CD4-positive, alpha-beta T cell treated with Interleukin-4 for 4 hours (primary cell): ENCODE measurements at places on chromosomes 16 and 17.

DNA sequence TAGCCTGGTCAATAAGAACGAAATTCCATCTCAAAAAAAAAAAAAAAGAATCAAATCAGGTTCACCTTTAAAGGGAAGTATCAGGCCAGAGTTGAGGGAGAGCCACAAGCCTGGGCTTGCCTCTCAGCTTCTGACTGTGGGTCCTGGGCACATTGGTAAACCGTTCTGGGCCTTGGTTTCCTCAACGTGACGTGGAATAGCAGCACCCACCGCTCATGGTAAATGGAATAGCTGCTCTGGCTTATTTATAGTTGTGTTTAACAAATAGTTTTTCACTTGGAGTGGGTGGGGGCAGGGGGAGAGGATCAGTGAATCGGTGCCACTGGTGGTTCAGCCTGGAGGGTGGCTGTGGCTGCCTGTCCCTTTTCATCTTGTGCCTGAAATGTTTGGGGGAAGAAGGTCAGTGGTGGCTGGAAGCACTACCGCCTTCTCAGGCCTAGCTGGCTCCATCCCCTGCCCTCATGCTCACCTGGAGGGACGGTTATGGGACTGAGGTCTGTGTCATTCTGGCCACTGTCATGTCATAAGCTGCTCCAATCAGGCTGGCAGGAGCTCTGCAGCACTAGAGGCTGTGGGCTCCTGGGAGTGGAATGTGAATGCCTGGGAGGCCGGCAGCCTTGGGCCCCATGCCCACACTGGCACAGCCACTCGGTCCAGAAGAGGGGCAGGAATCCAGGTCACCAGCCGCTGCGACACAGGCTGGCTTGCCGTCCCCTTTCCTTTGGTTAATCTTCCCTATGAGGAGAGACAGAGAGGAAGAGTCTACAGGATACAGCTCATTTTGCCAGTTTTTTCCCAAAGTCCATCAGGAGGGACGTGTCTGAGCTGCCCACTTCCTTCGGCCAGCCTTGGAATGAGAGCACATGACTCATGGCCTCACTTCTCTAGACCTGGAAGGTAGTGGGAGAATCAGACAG is 27.0 kb downstream of the CCR7 start:
- DNase-seq: no peak

DNA sequence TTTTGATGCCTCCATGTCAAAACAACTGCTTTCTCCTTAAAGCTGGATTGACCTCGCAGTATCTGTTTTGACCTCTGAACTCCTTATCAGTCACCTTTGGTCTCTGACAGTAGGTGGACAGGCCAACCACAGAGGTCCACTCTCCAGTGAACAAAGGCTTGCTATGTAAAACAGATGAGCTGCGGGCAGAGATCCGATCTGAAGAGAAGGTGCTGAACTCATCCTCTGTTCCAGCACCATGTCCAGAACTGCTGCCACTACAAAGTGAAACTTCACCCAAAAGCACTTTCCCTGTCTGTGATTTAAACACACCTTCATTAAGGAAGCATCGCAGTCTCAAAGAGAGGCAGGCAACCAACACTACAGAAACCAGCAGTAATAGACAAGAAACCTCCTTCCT is 117.3 kb upstream of the CORO6 start:
- DNase-seq: no peak

GRCh38 chr16:55842369-55843104 is 9.6 kb upstream of the CES1 start:
- peak; percentile 55 for DNase-seq

GRCh38 chr17:66488864-66489263 is 186.5 kb downstream of the PRKCA start:
- no peak for DNase-seq

- no peak for DNase-seq
Measured at GRCh38 chr16:31371619-31372484, 16.9 kb downstream of the ITGAX start.

DNA sequence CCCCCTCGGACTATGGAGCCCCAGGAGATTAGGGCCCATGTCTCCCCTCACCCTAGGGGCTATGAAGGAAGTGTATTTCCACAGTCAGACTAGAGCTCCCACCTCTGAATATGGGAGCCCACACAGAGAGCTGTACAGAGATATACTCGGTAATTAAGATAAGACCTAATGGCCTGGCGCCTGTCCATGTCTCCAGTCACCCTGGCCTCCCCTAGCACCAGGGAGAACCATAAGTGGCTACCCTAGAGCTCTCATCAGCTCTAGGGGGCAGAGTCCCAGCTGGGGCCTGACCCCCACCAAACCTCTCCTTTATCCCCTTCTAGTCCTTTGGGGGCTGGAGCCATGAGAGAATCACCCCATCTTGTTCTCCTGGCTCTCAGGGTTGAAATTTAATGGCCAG is 2.4 kb downstream of the TMEM101 start:
- DNase-seq: no peak

DNA sequence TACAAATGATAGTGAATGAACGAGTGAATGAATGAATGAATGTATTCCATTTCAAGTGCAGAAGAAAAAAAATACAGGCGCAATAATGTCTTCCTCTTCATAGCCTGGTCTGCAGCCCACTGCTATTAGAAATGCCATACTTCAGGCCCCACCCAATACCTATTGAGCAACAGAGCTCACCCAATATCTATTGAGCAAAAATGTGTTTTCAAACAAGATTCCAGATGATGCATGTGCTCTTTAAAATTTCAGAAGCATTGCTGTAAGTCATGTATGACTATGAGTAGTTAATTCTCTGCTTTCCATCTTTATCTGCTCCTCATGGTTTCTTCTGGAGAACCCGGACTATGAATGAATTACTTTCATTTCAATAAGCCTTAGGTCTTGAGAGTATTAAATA is 308.2 kb downstream of the XYLT1 start:
- no peak for DNase-seq

- DNase-seq: no peak
Measured at GRCh38 chr16:74718741-74719610, 18.3 kb upstream of the MLKL start.

DNA sequence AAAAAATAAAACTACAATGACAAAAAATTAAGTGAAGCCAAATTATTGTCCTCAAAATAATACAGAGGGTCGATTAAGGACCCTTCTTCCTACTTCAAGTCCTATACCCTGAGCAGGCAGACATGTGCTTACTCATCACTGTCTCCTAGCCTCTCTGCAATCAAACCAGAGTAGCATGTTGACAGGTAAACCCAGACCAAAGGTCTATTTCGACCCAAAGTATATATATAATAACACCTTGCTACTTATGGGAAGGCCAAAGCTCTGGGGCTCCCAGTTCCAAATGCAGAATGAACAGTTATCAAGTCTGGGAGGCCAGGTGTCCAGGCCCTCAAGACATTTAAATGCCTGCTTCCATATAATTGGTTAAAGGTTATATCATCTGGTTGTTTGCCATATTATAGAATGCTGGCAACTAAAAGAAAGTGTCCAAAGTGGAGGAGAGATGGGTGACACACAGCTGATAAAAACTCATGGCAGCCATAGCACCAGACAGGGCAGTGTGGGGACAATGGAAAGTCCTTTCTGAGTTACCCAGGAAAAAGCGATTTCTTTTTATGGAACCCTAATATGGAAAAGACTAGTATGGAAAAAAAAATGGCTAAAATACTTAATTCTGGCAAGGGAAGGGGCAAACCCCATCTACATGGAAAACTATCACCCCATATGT is 53.6 kb downstream of the N4BP1 start:
- no peak for DNase-seq

GRCh38 chr17:51029568-51030463 is 90.9 kb downstream of the SPAG9 start:
- DNase-seq: peak; percentile 59

DNA sequence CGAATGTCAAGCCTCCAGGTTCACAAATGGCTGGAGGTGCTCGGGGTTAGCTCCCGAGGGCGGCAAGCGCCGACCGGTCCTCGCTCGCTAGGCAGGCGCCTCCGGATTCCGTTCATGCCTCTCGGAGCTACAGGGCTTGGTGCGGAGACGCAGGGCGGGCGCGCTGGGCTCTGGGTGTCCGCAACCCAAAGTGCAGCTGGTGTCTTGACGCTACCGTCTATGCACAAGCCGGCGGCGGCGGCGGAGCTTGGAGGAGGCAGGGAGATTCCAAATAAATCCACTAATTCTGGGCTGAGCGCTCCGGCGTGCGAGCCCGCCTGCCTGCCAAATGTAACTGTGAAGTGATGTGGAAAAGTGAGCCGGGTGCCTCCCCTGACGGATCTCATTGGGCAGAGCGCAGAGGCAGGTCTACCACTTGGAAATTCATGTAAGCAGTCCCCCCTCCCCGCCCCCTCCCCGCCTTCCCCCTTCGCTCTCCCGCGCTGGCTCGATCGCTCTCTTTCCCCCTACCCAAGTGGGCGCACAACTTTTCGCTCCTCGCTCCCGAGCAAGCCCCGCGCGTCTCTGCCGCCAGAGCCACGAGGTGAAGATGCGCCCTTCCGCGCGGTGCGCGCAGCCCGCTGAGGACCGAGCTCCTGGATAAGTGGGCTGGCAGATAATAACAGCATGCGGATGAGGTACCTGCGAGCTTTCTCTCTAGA is at the start of gene CDH8:
TSS of gene CDH8 (minus strand) at position 338 of the 701 bp plus-strand sequence. CDS start 15,035 bp downstream, outside the sequence.
- no peak for DNase-seq

- no peak for DNase-seq
Measured at GRCh38 chr16:64138006-64138405, 983.9 kb downstream of the CDH11 start.

DNA sequence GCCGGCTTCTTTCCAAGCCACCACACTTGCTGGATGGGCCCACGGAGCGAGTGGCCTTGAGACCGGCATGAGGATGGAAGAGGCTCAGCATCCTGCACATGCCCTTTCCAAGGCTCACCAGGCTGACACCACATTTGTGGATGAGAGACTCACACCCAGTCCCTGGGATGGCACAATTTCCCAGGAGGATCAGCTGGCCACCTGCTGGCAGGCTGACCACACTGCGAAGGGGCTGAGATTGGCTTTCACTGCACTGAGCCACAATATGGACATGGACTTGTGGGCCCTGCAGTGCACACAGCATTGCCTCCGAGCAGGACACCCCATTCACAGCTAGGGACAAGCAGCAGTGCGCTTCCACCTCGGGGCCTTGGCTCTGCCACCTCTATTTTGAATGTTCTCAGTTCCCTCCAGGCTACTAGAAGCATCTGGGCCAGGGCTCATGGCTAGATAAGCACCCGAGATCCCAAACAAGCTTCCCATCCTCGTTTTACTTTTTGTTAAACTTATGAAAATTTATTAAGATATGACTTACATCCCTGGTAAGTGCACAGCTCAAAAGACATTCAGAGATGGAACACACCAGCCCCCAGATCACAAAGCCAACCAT is 25.3 kb upstream of the KSR1 start:
- no peak for DNase-seq

- no peak for DNase-seq
Measured at GRCh38 chr16:10308305-10309193, 77.3 kb upstream of the ATF7IP2 start.

DNA sequence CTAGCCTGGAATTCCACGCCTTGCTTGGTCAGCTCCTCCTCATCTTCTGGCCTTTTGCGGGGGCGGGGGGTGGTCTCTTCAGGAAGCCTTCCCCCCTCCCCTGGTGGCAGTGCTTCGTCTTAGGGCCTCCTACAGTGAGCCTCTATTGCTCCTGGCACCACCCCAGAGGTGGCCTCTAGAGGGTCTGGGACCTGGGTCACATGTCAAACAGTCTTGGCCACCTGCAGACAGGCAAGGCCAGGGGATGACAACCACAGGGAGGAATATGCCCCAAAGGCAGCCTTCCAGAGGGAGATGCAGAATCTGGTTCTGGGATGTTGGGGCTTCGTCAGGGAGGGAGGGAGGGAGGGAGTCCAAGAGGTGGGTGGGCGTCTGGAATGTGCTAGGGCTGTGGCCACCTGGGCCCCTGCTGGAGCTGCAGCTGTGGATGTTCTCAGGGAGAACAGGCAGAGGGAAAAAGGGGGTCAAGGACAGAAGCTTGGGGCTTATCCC is 50.6 kb downstream of the SMPD3 start:
- DNase-seq: no peak

GRCh38 chr17:78269955-78270381 is 38.5 kb downstream of the TMEM235 start:
- DNase-seq: no peak

- DNase-seq: no peak
Measured at GRCh38 chr17:60455378-60455777, 33.1 kb downstream of the CHCT1 start.

- DNase-seq: no peak
Measured at GRCh38 chr17:47727704-47728036, 5.4 kb upstream of the TBX21 start.

GRCh38 chr17:31740611-31741082 is 118.4 kb downstream of the COPRS start:
- DNase-seq: no peak

DNA sequence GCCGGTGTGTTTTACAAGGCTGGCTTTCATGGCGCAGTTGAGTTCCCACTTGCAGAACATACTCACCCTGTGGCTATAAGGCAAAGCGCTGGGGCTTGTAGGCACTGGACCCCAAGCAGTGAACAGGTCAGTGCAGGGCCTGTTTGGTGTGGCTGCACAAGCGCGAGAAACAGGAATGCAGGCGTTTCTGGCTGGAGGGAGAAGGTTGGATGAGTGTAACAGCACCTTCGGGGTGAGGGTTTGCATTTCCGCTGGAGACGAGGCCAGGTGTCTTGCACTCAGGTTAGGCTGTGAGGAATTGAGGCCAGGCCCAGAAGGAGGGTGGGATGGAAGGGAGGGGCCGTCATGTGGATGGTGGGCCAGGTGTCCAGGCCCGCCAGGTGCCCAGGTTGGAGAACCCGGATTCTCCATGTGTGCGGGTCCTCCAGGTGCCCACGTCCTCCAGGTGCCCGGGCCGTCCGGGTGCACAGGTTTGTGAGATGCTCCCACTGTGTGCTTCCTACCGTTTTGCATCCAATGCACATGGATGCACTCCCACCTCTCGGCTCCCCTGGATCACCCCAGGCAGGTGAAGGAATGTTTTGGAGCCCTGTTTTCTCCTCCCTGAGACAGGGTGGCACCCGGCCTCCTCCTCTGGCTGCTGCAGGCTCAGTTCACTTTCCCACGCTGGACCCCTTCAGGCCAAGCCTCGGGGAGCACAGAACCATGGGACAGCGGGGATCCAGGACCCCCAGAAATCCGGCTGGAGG is 46.0 kb downstream of the SLC7A5 start:
- no peak for DNase-seq

- DNase-seq: no peak
Measured at GRCh38 chr17:77316191-77316641, 175.4 kb downstream of the SEC14L1 start.

- DNase-seq: no peak
Measured at GRCh38 chr16:74832228-74832627, 57.6 kb upstream of the FA2H start.

GRCh38 chr16:17493012-17493411 is 22.3 kb upstream of the XYLT1 start:
- DNase-seq: no peak

- DNase-seq: no peak
Measured at GRCh38 chr17:69723741-69724140, 309.2 kb downstream of the MAP2K6 start.

GRCh38 chr16:71649704-71650103 is 23.7 kb downstream of the MARVELD3 start:
- no peak for DNase-seq

GRCh38 chr17:42818379-42818778 is 5.7 kb downstream of the BECN1 start:
- DNase-seq: no peak
